Renal pelvis (tissue), 12 donors: ENCODE measurements at places on chromosomes 1 and 21. TPM values are rescaled to one million over a fixed set of nuclear protein-coding genes. Genes with fewer than 3 reads are reported as not detected.

Gene PAPPA2
- polyA plus RNA-seq = 46.0 TPM

Gene S100A8
- polyA plus RNA-seq = 14.4 TPM

Gene SLC25A34
- 4.5 TPM for polyA plus RNA-seq

DNA sequence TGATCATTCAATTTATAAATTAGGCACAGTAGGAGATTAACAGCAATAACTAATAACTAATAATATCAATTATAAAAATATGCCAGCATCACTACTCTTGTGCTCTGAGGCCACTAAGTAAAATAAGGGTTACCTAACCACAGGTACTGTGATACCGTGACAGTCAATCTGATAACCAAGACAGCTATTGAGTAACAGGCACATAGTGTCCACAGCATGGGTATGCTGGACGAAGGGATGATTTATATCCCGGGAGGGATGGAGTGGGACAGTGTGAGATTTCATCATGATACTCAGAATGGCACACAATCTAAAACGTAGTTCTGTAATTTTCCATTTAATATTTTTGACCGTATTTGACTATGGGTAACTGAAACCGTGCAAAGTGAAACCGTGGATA lies 39.4 kb downstream of the CD46 start:
- DNase-seq = no peak
